Stimulated activated CD4-positive, alpha-beta T cell treated with anti-CD3 and anti-CD28 coated beads, Interleukin-4, amount 100 ng/mL, for 1 hour (primary cell): ENCODE measurements at places on chromosomes 5 and 9.
A peak's percentile ranks its signal among the peaks of the same experiment; 100 is the strongest.

- no peak for DNase-seq
Observed at GRCh38 chr5:144142139-144142823, 28.2 kb downstream of the YIPF5 start.

DNA sequence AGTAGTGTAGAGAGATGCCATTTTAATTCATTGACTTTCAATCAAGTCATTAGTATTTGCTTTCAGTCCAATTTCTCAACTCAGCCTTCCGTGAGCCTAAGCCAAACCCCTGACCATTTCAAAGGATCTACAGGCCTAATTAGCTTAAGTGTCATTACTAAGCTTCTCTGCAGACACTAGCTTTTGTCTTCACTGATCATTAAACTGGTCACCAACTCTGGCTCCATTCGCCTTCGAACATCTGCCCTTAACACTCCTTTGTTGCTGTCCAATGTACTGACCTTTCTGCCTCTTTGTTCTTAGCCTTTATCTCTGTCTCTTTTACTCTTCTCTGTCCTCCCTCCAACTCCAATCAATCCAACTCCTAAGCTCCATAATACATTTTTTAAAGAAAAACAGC, 299.3 kb downstream of the DIRAS2 start:
- no peak for DNase-seq

DNA sequence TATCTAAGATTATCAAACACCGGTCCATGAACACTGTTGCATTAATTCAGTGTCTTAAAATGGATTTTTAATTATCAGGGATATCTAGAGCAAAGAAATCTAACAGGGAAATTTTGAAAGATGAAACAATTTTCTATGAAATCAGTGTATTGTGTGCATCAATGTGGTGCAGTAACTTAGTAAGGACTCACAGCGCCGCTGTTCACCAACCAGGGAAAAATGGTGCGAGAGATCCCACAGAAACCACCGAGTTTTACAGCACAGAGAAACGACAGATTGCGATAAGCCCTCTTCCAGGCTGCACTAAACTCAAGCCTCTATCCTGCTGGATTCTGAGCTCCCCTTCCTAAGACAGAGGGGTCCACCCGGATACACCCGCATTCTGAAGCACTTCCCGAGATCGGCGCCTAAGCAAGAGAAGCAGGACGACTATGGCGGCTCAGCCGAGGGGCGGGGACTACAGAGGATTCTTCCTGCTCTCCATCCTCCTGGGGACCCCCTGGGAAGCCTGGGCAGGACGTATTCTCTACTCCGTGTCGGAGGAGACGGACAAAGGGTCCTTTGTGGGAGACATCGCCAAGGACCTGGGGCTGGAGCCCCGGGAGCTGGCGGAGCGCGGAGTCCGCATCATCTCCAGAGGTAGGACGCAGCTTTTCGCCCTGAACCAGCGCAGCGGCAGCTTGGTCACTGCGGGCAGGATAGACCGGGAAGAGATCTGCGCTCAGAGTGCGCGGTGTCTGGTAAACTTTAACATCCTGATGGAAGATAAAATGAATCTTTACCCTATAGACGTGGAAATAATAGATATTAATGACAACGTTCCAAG, at the start of gene PCDHGA7:
Gene PCDHGA7 (plus strand): TSS at position 274 of the 826 bp plus-strand sequence. CDS start 158 bp downstream, at position 432.
- DNase-seq, result no peak

DNA sequence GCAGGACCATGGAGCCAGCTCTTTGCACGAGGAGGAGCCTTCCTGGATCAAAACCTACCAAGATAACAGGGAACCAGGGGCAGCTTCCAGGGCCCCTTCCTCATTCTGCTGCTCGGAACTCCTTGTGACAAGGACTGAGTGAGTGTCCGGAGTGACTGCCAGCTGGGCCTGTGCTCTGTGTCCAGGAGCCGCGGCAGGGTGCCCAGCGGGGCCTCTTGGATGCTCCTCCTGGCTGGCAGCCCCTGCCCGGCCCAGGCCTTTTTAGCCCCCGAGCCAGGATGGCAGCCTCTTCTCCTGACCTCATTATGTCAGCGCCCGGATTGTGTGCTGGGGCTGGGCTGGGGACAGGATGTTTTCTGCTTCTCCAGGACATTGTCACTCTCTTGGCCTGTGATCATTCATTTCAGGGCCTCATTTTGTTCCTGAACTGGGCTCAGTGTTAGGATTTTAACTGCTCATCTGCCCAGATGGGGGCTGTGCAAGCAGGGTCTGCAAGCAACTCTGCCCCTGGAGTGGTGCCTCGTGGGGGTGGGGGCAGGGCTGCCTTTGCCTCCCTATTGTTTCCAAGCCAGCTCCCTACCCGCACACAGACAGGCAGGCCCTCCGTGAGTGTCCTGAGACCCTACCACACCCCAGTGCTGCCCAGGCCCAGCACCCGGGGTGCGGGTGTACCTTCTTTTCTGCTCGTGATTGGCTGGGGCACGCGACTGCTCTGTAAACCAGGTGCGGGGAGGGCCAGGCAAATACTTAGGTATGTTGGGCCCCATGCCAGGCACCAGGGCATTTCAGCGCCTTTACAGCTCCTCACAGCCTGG, 161.6 kb downstream of the COL23A1 start:
- DNase-seq, result no peak

- peak; percentile 36 for DNase-seq
Observed at GRCh38 chr5:115180165-115180709, 10.5 kb upstream of the TRIM36 start.

- no peak for DNase-seq
Observed at GRCh38 chr9:8570776-8571175, 771.2 kb upstream of the DMAC1 start.

DNA sequence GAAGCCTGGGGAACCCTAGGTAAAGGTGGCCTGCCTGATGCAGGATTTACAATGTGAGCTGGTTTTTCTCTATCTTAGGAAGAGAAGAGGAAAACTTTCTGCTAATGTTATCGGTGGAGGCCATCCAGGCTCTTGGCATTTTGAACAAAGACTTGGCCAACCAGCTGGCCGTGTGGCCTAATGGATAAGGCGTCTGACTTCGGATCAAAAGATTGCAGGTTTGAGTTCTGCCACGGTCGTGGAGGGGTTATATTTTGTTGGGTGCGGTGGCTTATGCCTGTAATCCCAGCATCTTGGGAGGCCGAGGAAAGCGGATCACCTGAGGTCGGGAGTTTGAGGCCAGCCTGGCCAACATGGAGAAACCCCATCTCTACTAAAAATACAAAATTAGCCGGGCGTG, 9.6 kb downstream of the C9orf152 start:
- DNase-seq, result no peak

GRCh38 chr9:88995627-88996026, 4.4 kb downstream of the S1PR3 start:
- DNase-seq, result no peak
